Activated naive CD4-positive, alpha-beta T cell (primary cell): ENCODE measurements at places on chromosomes 2 and 18.

DNA sequence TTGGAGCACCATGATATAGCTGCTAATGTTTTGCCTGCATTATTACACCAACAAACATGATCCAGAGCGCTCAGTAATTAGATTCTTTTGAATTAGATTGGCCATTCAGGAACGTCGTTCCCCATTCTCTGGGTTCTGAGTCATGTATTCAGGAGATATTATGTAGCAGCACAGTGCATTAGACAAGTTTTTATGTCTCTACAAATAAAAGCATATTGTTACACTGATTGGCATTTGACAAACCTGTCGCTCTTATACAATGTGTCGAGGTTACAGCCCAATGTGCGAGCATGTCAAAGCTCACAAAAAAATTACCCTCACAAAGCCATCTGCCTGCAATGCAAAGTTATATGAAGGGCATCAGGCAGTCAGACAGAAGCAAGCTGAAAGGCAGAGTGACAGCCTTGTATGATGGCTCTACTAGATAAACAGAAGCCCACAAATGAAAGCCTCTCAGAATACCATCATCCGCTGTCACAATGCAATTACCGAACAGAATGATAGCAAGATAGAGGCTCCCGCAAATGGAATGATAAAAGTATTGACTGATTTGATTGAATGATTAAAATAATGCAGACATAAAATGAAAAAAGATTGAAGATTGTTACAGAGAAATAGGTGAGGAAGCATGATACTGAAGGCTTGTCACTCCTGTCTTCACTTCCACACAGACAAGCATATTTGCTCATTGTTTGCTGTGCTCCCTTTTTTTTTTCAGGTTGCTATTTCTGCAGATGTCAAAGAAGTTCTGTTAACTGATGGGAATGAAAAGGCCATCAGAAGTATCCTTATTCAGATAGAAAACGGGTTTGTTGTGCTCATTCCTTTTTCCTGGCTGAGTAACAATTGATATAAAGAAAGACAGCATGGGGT lies 234.6 kb upstream of the SIX3 start:
- DNase-seq: no peak

DNA sequence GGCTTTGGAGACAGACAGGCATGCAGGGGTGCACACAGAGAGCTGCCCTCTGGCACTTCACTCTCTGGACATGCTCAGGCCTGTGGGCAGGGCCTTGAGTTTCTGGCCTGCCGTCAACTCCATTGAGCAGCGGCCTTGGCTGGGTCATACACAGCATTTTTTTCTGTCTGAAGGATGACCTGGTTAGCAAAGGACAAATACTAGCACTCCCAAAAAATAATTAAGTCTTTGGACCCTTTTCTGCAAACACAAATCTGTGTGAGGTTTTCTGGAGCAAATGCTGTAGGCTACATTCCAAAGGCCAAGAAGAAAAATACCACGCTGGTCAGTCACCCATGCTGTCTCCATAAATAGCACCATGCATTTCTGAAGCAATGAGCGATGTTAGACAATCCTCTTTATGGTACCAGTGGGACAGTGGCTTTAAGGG lies 124.7 kb upstream of the CTAGE1 start:
- DNase-seq: no peak

DNA sequence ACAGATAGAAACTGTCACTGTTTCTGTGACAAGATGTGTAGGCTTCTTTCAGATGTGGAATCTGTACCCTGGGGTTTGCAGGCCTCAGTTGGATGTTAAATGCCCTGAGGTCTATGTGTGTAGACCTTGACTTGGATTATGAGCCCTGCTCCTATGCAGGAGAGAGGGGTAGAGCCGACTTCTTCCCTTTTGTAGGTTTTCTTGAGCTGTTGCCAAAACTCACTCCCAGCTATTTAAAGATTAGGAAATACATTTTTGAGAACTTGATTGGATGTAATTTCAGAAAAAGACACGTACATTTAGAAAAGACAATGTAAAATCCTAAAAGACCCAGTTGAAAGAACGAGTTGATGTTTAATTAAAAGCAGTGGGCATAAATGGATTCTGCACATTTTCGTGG lies 374.8 kb downstream of the SLC4A3 start:
- no peak for DNase-seq

DNA sequence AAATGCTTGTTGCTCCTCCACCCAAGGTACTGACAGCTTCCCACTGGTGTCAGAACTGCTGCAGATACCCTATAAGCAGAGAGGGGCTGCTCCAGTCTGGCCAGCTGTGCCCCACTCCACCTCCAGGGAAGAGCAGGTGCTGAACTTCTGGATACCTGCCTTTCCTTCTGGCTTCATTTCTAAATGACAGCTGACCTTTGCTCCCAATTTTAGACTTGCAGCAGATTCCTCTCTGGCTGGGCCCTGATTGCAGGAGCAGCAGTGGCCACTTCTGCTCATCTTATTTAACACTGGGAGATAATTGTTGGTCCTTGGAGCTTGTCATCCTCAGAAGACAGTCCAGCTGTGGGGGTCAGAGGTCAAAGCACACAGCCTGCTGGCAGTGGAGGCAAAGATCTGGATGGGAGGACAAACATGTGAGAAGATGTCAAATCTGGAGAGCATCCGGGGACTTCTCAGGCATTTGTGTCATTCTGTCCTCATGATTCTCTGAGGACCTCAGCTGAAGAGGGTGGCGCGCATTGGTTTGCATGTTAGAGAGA lies 38.9 kb downstream of the SETBP1 start:
- no peak for DNase-seq

- no peak for DNase-seq
Measured at GRCh38 chr2:119517433-119517832, 6.8 kb downstream of the SCTR start.

GRCh38 chr2:220215785-220216184 lies 588.4 kb downstream of the SLC4A3 start:
- no peak for DNase-seq

GRCh38 chr18:57737400-57738060 lies 65.6 kb downstream of the ATP8B1 start:
- DNase-seq: no peak

DNA sequence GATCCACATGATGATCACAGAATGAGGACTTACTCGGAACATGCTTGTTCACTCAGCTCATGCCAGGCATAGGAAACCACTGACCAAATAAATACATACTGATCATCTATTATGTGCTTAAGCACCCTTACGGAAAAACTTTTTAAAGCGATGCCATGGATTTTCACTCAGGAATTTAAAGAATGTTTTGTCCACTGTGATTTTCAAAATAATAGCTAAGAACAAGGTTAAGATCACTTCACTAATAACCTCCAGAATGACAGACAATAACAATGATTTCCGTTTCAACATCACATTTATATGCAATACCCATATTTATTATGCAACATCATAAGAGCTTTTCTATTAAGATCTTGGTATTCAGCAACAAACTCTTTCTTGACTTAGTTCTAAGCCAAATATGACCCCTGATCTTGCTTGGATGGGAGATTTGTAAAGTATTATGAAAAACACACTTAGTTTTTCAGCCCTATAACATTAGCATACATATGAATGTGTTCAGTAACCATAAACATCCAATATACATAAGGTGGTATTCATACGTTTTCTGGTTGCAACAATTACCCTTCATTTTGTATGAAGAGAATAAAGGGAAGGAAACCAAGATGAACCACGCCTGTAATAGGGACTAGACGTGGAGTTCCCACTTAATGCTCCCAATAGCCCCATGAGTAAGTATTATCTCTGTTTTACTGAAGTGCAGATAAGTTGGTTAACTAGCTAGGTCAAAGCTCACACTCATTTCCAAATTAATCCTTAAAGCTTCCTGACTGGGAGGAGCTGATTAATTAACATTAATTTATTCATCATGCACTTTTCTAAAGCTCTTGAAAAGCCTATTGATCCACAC lies 1.9 kb downstream of the CD302 start:
- DNase-seq: no peak

GRCh38 chr2:74593826-74594772 lies 39.6 kb downstream of the DOK1 start:
- DNase-seq: no peak

DNA sequence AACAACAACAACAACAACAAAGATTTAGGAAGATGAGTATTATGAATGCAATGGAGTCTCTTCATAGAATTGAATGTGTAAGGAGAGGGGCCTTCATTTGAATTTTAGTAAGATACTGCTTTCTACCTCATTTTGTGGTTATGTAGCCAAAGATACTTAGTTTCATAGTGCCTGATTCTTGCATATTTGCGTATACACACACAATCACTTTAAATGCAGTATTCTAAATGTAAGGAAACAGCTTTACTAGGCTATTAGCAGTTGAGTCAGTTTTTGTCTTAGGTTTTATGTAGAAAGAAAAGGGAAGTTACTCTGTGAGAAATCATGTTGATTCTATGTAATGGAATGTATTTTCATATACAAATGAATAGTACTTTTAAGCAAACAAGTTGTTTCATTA lies 80.5 kb downstream of the HAUS1 start:
- DNase-seq: no peak

- DNase-seq: no peak
Measured at GRCh38 chr2:53220969-53221368, 546.6 kb upstream of the CHAC2 start.

DNA sequence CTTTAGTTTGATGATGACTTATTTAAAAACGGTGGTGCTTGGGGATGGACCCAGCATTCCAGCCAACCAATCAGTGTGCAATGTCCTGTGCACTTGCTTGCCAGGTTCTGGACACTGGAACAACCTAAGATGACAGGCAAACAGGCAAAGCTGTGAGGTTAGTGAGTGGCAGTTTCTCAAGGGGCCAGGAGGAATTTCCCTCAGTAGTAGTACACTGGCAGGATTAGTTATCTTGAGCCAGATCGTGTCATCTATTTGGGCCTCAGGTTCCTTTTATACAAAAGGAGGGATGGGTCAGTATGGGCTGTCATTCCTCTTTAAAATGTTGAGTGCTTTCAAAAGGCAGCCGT lies 26.6 kb downstream of the MAP4K4 start:
- DNase-seq: no peak

DNA sequence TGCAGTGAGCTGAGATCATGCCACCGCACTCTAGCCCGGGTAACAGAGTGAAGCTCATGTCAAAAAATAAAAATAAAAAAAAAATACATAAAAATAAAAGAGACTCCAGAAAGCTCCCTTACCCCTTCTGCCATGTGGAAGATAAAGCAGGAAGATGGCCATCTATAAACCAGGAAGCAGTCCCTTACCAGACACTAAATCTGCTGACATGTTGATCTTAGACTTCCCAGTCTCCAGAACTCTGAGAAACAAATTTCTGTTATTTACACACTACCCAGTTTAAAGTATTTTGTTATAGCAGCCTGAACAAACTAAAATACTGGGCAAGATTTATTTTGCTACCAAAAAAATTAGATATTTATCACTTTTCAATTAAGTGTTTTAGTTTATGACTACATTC lies 136.2 kb upstream of the SMAD7 start:
- DNase-seq: no peak

DNA sequence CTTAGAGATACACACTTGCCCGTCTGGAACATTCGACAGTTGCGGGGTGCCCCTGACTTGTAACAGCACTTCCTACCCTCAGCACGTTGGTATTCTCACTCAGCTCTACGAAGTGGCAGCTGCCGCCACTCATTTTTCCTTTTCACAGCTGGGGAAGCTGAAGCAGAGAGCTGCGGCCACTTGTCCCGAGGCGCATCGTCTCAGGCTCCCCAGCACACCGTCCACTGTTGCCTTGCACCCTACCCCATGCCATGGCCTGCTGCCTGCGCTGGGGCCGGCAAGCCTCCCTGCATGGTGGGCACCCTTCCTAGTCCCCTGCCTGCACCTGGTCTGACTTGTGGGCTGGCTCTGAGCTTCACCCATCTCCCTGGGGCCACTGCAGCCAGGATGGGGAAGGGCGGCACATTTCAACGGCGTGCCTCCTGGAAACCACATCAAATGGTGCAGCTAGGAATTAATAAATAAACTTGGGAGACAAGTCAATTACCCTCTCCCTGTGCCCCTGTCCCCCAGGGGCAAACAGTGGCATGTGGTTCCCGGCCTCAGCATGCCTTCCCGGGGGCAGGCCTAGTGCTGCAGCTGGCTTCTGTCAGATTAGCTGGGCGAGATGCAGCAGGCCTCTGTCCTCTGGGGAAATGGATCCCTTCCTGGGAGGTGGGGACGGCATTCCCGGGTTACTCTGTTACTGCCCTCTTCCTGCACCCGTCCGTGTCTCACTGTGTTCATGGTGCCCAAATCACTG lies 64.7 kb upstream of the HAAO start:
- DNase-seq: no peak

GRCh38 chr2:197097578-197098366 lies 171.3 kb upstream of the PGAP1 start:
- DNase-seq: no peak

GRCh38 chr2:219907011-219907365 lies 279.6 kb downstream of the SLC4A3 start:
- DNase-seq: no peak

DNA sequence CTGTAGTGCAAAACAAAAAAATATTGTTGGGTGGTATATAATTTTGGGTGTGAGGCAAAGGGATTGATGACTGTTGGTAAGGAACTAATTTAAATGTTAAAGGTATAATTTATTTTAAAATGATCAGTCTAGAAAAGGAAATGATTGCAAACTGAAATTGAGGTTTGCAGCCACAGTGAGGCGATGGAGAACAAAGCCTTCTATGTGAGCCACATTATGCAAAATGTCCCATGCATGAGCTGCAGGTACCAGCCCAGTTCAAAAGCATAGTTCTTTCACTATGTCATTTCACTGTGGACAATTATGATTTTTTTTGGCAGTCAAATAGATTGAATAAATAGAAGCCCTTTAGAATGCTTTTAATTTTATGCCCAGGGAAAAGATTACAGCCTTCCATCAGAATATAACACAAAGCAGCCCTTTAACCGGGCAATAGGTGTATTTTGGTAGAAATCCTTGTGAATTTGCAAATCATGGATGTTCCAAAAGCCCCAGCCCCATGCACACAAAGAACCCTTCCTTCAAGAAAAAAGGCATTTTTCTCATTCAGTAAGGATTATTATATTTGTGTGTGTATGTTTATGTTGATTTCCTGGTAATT lies 1.7 kb downstream of the MAP2 start:
- no peak for DNase-seq

DNA sequence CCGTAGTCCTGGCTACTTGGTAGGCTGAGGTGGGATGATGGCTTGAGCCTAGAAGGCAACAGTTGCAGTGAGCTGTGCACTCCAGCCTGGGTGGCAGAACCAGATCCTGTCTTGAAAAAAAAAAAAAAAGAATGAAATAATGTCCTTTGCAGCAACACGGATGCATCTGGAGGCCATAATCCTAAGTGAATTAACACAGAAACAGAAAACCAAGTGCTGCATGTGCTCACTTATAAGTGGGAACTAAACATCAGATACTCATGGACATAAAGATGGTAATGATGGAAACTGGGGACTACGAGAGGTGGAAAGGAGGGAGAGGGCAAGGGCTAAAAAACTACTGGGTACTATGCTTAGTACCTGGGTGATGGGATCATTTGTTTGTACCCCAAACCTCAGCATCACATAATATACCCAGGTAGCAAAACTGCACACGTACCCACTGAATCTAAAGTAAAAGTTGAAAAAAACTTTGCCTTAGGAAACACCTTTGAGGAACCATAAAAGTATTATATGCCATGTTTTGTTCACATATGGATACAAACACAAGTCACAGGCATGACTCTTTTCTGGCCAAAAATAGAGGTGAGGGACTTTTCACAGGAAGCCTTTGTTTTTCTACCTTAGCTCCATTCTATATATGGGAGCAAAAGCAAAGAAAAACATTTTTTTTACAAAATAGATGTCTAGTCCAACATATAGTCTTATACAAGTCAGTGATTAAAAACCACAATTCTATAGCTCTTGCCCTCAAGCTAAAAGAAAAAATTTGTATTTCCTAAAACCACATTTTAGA lies 36.6 kb downstream of the GPR155 start:
- no peak for DNase-seq

GRCh38 chr18:6088432-6088831 lies 193.1 kb upstream of the TMEM200C start:
- no peak for DNase-seq
